CD4-positive, CD25-positive, alpha-beta regulatory T cell (primary cell): ENCODE measurements at places on chromosomes 2 and 18. TPM values are rescaled to one million over a fixed set of nuclear protein-coding genes. Genes with fewer than 3 reads are reported as not detected.
A peak's percentile ranks its signal among the peaks of the same experiment; 100 is the strongest.

GRCh38 chr2:48587961-48588360, 29.7 kb upstream of the GTF2A1L start:
- DNase-seq = no peak

- DNase-seq = no peak
Observed at GRCh38 chr2:105244451-105244850, 2.9 kb downstream of the GPR45 start.

GRCh38 chr2:208265371-208265800, 669 bp upstream of the PIKFYVE start:
- DNase-seq = peak; percentile 86

Gene UGT1A3
- total RNA-seq = not detected

- no peak for DNase-seq
Observed at GRCh38 chr2:182148344-182148743, 162.7 kb downstream of the PPP1R1C start.

Gene TEX44
- total RNA-seq = not detected

DNA sequence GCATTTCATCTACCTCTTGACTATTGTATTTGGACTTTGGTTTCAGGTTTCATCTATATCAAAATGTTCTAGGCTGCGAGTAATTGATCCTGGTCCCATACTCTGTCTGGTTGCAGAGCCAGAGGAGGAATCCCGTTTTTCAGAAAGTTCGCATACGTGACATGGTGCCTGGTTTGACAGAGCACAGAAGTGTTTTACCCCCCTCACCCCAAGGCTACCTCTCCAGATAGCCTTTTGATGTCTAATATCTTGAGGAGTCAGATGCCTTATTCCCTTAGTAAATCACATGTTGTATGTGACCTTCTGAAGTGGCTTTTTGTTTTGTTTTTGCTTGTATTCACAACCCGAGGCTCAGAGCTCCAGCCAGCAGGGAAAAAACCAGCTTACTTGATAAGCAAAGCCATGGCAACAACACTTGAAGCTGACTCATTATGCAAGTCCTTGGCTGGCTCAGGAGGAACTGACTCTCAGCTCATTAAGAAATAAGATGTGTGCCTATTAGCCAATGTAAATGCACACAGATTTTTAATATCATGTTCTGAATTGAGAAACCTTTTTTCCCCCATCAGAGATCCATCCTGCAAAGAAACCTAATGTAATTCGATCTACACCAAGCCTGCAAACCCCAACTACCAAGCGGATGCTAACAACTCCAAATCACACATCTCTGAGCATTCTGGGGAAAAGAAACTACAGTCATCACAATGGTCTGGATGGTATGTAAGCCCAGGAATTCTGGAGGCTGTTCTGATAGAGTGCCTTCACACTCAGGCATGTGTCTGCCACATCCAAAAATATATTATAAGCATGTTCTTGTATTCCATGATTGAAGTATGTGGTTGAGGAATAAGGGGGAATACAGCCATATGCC, 41.4 kb downstream of the OXER1 start:
- no peak for DNase-seq

DNA sequence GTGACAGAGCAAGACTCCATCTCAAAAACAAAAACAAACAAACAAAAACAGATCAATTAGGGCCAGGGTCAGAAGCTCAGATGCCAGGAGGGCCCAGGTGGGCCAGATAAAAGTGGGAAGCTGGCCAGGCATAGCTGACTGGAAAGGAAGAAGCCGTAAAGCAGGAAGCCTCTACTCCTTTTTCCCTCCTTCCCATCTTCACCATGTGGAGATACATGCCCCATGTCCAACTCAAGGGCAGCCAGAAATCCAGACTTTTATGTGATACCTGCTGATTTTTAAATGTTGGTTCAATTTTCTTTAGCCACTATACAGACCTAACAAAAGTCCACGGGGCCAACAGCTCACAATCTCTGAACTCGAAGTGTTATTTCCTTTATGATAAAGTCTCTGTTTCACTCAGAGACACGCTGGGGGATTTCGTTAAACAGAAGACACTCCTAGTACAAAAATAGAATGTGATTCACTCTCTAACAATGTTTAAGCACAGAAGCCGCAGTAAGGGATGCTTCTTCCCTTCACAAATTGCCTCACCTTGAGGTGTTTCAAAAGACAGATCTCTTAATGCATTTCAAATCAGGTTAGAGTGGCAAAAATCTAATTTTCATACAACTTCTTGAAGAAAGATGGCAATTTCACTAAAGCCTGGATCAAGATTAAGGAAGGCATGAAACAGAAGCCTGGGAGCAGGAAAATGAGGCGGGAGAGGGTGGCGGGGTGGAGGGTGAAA, 14.0 kb downstream of the TMEM247 start:
- DNase-seq = peak; percentile 26

- no peak for DNase-seq
Observed at GRCh38 chr2:215969131-215969841, 44.1 kb downstream of the MREG start.

DNA sequence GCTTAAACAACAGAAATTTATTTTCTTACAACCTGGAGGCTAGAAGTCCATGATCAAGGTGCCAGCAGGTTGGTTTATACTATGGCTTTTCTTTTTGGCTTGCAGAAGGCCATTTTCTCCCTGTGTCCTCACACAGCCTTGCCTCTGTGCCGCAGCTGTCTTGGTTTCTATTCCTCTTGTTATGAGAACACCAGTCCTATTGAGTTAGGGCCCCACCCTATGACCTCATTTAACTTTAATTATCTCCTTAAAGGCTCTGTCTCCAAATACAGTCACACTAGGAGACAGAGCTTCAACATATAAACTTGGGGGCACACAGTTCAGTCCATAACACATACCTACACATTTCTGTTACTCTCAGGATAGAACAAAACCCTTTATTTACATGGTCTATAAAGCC, 17.3 kb upstream of the RHOB start:
- peak; percentile 55 for DNase-seq

Gene ANXA4
- 16.5 TPM for total RNA-seq

Gene ITSN2
- 115 TPM for total RNA-seq

Gene PLEK
- total RNA-seq = 10.1 TPM

Gene PDE11A
- not detected for total RNA-seq

GRCh38 chr2:200467806-200468681, 41.8 kb downstream of the KCTD18 start:
- DNase-seq = peak; percentile 87

DNA sequence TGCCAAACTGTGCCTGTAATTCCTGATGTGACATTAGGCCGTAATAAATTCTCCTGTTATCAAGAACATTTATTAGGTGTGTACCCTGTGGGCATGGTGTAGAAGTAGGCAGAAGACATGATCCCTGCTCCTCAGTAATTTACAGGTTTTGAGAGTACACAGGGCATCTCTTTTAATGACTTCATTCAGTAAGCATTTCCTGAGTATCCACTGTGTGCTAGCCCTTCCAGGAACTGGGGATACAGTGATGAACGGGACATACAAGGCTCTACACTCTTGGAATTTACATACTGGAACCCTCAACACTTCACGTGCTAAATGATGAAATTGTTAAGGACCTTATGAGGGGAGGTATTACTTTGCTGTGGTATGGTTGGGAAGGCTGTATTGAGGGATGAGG, 30.2 kb downstream of the DIS3L2 start:
- DNase-seq = no peak

DNA sequence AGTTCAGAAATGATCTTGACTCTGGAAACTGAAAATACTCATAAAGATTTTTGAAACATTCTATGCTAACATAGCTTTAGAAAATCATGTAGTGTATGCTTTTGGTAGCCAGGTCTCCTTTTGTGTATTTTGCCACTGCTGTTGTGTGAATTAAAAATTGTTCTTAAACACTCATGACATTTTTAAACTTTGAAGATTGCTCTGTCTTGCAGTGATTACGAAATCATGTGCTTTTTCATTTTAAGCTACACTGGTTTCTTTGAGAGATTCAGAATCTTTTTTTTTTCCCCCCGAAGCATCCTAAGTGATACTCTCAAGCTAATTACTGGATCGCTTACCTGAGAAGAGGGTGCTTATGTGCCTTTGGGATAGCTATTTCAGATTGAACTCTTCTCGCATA, 60.0 kb downstream of the ANKRD12 start:
- DNase-seq = no peak

GRCh38 chr2:131058920-131059319, 34.3 kb downstream of the FAM168B start:
- DNase-seq = no peak

Gene VWC2L
- not detected for total RNA-seq

- no peak for DNase-seq
Observed at GRCh38 chr2:8157621-8158430, 524.0 kb upstream of the ID2 start.
